GF-D8 (cell line): ENCODE measurements at places on chromosomes 16 and 17.

GRCh38 chr17:20116683-20117309 is 107.6 kb downstream of the SPECC1 start:
- no peak for DNase-seq

DNA sequence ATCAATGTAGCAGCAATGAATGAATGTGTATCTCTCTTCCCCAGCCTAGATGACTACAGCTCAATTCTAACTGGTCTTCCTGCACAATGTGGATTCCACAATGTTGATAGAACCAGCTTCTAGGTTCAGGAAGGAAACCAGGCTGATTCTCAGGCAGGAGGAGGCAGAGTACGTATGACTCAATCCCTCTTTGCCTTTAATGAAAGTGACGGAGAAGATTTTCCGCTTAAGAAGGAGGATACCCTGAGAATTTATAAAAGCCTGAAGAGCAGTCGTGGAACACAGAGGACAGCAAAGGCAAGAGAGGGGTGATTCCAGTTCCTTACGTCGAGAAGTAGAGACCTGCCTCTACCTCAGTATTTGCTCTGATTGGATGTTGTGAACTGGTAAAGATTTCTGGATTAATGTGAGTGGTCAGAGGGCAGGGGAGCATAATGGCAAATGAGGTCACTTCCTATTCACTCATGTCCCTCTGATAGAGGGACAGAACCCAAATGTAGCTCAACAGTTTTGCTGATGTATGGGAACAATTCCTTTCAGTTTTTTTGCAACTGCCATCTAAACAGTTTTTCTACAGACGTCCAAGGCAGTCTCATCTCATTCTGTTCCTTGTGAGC is 15.0 kb upstream of the SLC16A11 start:
- DNase-seq = no peak

GRCh38 chr16:49312389-49312985 is 30.8 kb upstream of the CBLN1 start:
- no peak for DNase-seq

DNA sequence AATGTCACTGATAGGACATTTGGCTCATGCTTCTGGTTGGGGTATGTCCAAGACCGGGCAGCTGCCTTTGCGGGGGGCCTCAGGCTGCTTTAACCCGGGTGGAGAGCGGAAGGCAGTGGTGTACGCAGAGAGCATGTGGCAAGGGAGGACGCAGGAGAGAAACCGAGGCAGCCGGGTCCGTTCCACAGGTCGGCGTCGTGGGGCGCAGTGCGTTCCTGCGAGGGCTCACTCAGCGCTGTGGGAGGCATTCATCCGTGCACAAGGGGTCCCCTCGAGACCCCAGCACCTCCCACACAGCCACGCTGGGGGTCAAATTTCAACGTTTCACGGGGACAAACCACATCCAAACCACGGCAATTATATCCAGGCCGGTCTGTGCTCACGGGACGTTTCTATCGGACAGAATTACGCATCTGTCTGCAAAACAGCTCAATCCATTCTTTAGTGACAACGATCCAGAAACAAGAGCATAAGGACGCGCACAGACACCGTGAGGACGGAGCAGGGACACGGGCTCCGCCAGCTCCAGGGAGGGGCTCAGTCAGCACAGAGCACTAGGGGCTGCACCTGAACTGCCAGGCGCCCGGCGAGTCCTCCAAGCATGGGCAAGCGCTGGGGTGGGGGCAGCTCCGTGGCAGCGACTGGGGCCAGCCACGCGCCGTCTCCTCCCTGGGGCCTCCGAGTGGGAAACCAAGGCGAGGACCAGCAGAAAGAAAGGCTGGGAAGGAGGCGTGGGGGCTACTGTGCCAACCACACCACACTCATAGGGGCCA is 108.4 kb upstream of the METRNL start:
- DNase-seq = no peak

- no peak for DNase-seq
Observed at GRCh38 chr16:57959121-57959520, 11.8 kb downstream of the CNGB1 start.

DNA sequence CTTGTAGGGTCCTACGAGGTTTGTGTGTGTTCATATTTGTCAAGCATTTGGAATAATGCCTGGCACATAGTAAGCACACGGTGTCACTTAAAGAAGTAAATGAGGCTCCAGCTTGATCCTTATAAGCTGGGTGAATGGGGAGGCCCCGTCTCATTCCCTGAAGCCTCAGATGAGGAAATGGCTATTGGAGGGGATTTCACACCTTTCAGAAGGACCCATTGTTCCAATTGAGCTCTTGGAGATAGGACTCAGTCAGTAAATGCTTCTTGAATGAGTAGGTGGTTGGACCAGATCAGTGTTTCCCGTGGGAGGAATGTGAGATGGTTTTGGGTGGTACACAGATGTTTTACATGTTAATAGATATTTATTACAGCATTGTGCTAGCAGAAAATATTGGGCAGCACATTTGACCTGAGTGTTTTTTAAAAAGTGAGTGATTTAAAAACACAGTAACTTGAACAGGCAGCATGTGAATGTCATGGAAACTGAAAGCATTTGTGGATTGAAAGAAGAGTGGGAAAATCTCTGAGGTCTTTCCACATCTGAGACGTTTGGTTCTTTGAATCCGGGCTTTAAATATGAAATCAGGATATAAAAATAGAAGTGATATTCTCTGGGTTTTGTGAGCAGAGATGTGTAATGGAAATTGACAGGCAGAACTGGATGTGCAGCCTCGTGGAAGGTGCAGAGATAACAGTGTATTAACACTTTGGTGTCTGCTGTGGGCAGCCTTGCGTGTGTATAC is 36.4 kb upstream of the ARHGAP17 start:
- DNase-seq = no peak

GRCh38 chr17:81558941-81559806 is 7.0 kb upstream of the FAAP100 start:
- no peak for DNase-seq

- no peak for DNase-seq
Observed at GRCh38 chr17:47276444-47276843, 22.8 kb downstream of the ITGB3 start.

DNA sequence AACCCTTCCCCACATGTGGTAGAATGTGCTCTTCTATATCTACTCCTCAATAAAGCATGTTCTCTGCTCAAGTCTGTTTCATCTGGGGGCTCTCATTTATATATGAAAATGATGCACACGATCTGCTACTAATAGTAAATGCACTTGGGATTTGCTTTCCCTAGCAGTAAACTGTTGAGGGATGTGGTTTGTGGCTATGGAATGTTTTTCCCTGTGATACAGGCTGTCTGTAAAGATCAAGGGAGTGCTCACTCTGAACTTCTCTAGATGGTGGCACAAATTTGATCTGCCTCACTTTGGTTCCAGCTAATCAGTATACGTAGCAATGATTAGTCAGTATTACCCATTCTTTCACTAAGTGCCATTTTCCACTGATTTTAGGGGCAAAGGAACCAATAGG is 18.8 kb downstream of the TAC4 start:
- DNase-seq = no peak

DNA sequence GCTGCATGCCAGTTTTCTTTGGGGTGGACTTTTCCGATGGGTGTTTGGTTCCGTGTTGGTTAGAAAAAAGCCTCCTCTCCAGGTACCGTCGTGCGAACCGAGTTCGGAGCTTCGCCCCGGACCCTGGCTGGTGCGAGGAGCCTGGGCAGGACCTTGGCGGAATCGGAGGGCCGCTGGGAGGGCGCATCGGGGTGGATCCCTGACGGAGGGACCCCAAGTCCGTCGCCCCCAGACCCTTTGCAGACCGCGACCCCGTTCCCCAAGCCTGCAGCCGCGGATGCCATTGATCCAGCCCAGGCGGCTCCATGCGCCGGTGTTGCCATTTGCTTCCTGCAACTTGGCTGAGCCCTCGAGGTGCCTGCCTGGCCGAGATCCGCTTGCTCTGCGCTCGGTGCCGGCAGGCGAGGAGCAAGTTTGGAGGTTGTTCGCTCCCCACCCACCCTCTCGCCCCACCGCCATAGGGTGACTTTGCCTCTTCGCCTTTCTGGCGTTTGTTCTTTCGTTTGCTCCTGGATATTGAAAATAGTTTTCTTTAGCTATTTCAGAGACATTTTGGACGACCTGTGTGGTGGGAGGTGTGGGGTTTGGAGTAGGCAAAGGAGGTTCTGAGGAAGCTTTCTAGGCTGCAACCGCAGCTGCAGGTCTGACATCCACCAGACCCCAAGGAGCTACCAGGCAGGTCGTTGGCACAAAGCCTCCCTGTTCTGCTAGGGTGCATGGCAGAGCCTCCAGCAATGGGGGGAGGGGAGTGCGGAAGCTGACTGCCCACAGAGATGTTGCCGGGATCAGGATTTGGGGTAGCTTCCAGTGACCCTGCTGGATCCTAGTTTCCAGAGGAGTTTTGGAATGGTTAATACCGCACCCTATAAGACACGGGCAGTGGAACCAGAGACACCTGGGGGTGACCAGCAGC is 58.2 kb downstream of the RAP1GAP2 start:
- no peak for DNase-seq
